ENCODE measurements at places on chromosomes 3 and 15.

- no peak for DNase-seq
Observed at GRCh38 chr3:52193065-52193464, 4.9 kb upstream of the ALAS1 start.

DNA sequence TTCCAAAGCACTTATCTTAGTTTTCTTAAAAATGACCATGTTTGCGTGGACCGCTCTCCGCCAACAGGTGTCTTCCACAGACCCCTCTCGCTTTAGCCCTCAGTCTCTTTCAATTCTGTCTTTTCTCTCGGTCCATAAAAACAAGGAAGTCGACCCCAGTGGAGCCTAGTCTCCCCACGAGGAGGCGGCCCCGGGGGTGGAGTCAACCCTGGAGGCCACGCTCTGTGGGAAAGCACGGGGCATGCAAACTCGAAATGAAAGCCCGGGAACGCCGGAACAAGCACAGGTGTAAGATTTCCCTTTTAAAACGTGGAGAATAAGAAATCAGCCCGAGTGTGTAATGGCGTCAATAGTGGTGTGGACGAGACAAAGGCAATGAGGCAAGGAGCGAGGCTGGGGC is 49.1 kb downstream of the EBLN2 start:
- DNase-seq: no peak

- DNase-seq: no peak
Observed at GRCh38 chr15:85404918-85405866, 24.8 kb downstream of the AKAP13 start.

GRCh38 chr3:37833302-37834186 is 28.1 kb upstream of the CTDSPL start:
- DNase-seq: no peak

- no peak for DNase-seq
Observed at GRCh38 chr3:197828-198491, 1.4 kb downstream of the CHL1 start.

- DNase-seq: no peak
Observed at GRCh38 chr15:78599189-78599588, 21.6 kb downstream of the CHRNA3 start.

GRCh38 chr3:149968216-149968615 is 2.5 kb downstream of the PFN2 start:
- no peak for DNase-seq
